ENCODE measurements at places on chromosomes 11 and 22. TPM values are rescaled to one million over a fixed set of nuclear protein-coding genes. Genes with fewer than 3 reads are reported as not detected.

Gene ADORA2A
- 20.4 TPM for total RNA-seq

DNA sequence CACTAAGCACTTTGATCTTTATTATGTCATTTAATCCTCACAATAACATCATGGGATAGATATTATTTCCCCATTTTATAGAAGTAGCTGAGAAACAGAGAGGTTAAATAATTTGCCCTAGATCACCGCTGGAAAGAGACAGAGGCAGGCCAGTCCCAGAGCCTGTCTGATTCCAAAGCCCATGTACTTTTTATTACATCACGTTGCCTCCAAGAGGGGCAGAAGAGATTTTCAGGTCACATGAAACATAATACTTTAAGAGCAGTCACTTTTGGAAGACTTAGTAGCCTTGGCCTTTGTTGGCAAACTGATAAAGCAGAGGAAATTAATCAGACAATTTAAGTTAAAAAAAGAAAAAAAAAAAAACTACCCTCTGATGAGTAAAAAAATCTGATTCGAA is 200.2 kb upstream of the ARHGAP20 start:
- no peaks in the 10 kb centered on the region for H3K36me3 ChIP-seq
- no peak for DNase-seq
- H3K27me3 ChIP-seq = no peaks in the 10 kb centered on the region

DNA sequence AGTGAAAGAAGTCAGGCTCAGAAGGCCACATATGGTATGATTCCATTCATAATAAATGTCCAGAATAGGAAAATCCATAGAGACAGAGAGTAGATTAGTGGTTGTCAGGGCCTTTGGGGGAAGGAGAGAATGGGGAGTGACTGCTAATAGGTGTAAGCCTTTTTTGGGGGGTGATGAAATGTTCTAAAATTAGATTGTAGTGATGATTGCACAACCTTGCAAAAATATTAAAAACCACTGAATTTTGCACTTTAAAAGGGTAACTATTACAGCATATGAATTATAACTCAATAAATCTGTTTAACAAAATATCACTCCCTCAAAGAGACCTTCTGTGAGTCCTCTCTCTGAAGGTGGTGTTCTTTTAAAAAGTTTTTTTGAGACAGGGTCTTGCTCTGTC is 72.3 kb upstream of the GRK3 start:
- peaks cover 5% of the 10 kb centered on the region for H3K4me1 ChIP-seq
- H3K27ac ChIP-seq = no peak overlapping the region
- DNase-seq = no peak
- peaks cover 60% of the 10 kb centered on the region for H3K27me3 ChIP-seq
- H3K36me3 ChIP-seq = peaks cover 4% of the 10 kb centered on the region

- H3K4me1 ChIP-seq = peaks cover 5% of the 10 kb centered on the region
- no peak for DNase-seq
- no peaks in the 10 kb centered on the region for H3K27me3 ChIP-seq
- no peak overlapping the region for H3K4me3 ChIP-seq
- no peak overlapping the region for H3K27ac ChIP-seq
Observed at GRCh38 chr22:23884140-23884539, 10.0 kb upstream of the MIF start.

Gene GPR83
- 0.10 TPM for total RNA-seq

- no peak for DNase-seq
- H3K36me3 ChIP-seq = peaks cover 4% of the 10 kb centered on the region
- no peaks in the 10 kb centered on the region for H3K4me1 ChIP-seq
- H3K4me3 ChIP-seq = no peak overlapping the region
- no peak overlapping the region for H3K27ac ChIP-seq
- H3K27me3 ChIP-seq = peaks cover 36% of the 10 kb centered on the region
Observed at GRCh38 chr11:6778518-6778917, 4.3 kb upstream of the OR2AG1 start.

DNA sequence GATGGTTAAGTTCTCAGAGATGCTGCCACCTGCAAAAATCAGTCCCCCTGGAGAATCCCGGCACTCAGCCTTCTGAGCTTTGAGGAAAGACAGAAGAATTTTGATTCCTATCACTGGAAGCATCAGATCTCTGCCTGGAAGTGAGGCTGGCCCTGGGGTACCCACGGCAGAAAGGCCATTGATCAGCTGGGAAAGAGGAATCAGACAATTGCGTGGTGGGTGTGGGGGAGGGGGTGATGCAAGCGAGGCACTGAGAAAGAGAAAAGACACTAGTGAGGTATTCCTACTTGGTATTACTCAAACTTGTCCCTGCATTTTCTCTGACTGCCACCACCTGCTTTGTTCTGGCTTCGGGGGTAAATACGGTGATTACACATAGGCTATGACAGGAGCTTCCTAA is 96.1 kb downstream of the FEZ1 start:
- H3K4me1 ChIP-seq = peaks cover 10% of the 10 kb centered on the region
- H3K27ac ChIP-seq = no peak overlapping the region
- no peak overlapping the region for H3K4me3 ChIP-seq
- H3K36me3 ChIP-seq = no peaks in the 10 kb centered on the region

Gene FXYD6
- total RNA-seq = 0.62 TPM
